ENCODE measurements at places on chromosomes 2 and 18. TPM values are rescaled to one million over a fixed set of nuclear protein-coding genes. Genes with fewer than 3 reads are reported as not detected.

The DSG4 gene
- polyA plus RNA-seq: not detected

The DNAH7 gene
- 0.40 TPM for polyA plus RNA-seq

GRCh38 chr2:3959372-3959771, 256.0 kb downstream of the DCDC2C start:
- no peak overlapping the region for H3K4me3 ChIP-seq
- DNase-seq: peak; percentile 57
- H3K27me3 ChIP-seq: no peaks in the 10 kb centered on the region
- H3K36me3 ChIP-seq: no peaks in the 10 kb centered on the region

DNA sequence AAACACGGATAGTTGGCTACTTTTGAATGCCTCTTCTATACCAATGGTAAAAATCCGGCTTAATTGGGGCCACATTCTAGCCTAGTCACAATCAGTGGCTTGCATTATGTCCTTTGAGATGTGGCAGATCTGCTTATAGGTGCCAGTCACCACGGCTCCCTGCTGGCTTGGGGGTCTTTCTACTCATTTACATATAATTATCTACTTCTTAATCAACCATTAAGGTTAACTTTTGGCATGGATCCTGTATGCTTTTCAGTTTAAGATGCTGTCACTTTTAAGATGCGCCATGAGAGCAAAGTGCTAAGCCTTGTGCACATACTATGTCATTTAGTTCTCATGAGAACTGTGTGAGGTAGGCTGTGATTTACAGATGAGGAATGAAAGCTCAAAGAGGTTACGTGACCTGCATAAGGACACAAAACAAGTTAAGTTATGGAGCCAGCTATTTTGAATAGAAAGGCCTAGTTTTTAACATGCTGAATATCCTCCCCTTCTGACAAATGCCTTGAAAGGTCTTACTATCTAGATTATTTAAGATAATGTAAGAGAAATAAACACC, 4.1 kb downstream of the NEDD4L start:
- H3K36me3 ChIP-seq: no peaks in the 10 kb centered on the region
- H3K4me3 ChIP-seq: no peak overlapping the region
- no peaks in the 10 kb centered on the region for H3K27me3 ChIP-seq
- H3K4me1 ChIP-seq: no peaks in the 10 kb centered on the region
- DNase-seq: no peak

GRCh38 chr18:6994771-6995430, 122.7 kb downstream of the LAMA1 start:
- H3K36me3 ChIP-seq: no peaks in the 10 kb centered on the region
- peak overlapping the region; percentile 45 for H3K4me3 ChIP-seq
- peak overlapping the region; percentile 30 for H3K27ac ChIP-seq
- H3K4me1 ChIP-seq: peaks cover 13% of the 10 kb centered on the region
- peak; percentile 62 for DNase-seq

- 0 out of 2 replicates have a peak, but pooled peaks cover 5% of the 10 kb centered on the region for H3K4me1 ChIP-seq
- H3K36me3 ChIP-seq: no peaks in the 10 kb centered on the region
- DNase-seq: no peak
These were observed 150.7 kb downstream of the THADA start for GRCh38 chr2:43444989-43445645.

DNA sequence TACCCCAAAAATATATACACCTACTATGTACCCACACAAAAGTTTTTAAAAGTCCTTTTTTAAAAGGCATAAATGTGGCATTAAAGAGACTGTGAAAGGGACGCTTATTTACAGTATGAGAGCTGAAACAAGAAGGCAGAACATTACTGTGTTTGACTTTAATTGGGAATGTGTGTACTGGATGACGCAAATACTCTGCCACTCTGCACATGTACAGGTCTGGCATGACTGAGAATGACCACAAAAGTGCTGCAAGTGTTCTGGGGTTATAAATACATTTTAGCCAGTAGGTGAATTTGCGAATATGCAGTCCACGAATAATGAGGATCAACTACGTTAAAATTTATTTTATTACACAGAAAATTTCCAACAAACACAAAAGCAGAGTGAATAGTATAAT, 11.4 kb downstream of the DARS1 start:
- no peaks in the 10 kb centered on the region for H3K4me1 ChIP-seq
- H3K36me3 ChIP-seq: peaks cover 37% of the 10 kb centered on the region
- H3K27ac ChIP-seq: no peak overlapping the region
- H3K27me3 ChIP-seq: no peaks in the 10 kb centered on the region
- no peak for DNase-seq

DNA sequence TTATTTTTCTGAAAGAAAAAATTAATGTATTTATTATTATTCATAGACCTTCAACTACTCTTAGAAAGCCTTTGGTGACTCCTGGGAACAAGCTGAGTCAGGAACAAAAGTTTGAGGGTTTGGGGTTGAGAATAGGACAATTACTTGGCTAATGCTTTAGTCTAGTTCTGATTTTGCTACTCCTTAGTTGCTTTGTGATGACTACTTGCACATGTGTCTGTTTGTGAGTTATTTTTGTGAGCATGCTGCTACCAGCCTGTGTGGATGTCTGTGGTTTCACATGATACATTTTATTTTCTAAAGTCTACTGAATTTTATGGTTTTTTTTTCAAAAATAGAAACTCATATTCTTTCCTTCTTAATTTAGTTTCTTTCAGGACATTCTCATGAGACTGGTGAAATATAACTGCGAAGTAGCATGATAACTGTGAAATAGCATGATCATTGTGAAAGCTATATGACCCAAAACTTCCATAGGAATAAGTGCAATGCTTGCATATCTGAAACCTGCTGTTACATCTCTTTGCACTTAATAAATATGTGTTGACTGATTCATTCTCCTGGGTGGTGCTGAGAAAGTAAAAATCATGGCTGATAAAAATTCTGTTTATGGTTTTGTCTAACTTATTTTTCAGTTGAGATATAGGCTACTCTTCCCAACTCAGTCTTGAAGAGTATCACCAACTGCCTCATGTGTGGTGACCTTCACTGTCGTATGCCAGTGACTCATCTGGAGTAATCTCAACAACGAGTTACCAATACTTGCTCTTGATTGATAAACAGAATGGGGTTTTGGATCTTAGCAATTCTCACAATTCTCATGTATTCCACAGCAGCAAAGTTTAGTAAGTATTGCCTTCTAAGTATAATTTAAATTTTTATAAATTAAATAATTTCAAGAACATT, 17.9 kb upstream of the IL18R1 start:
- no peaks in the 10 kb centered on the region for H3K27me3 ChIP-seq
- H3K4me1 ChIP-seq: peaks cover 21% of the 10 kb centered on the region
- H3K36me3 ChIP-seq: no peaks in the 10 kb centered on the region
- peak; percentile 60 for DNase-seq

- H3K4me1 ChIP-seq: no peaks in the 10 kb centered on the region
- H3K4me3 ChIP-seq: no peak overlapping the region
- peaks cover 23% of the 10 kb centered on the region for H3K27me3 ChIP-seq
- H3K36me3 ChIP-seq: no peaks in the 10 kb centered on the region
- H3K27ac ChIP-seq: no peak overlapping the region
- DNase-seq: no peak
These were observed 30.4 kb upstream of the ASB18 start for GRCh38 chr2:236294647-236295046.

- no peak for DNase-seq
- H3K4me3 ChIP-seq: no peak overlapping the region
- H3K36me3 ChIP-seq: no peaks in the 10 kb centered on the region
- no peaks in the 10 kb centered on the region for H3K27me3 ChIP-seq
These were observed 109.4 kb downstream of the SPTBN1 start for GRCh38 chr2:54565551-54565950.

Data from GM23248 (cell line).